ENCODE measurements at places on chromosomes 12 and 14.
A peak's percentile ranks its signal among the peaks of the same experiment; 100 is the strongest.

DNA sequence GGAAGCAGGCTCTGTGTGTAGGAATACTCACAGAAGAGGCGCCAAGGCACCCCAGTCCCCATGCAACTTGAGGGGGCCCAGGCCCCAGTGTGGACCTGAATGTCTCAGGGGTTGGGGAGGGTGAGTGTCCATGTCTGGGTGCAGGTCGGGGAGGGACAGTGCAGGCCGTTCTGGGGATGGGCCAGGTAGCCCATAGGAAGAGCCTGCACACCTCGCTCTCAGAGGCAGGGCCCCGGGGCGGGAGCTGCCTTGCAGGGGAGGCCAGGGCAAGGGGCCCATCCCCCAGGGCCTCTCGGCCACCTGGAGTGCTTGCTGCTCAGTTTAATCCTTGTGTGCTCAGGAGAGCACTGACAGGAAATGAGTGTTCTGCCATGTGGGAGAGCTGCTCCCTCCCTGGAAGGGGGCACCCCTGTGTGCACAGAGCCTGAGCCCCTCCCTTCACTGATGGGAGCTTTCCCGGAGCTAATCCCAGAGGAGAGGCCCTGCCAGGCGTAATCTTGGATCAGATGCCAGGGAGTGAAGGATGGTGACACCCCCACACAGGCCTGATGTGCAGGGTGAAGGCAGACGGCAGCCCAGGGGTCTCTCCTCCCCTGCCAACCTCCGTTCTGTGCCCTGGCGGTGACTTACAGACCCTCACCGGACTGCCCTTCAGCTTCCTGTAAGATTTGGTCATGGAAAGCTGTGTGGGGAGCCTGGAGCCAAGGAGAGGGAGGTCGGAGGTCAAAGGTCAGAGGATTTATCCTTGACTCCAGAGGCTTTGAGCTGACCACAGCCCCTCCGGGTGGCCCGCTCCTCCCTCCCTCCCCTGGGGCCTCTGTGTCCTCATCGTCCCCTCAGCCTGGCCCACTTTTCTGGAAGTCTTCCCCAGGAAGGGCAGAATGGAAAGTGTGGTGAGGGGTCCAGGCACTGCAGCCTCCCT lies 24.4 kb upstream of the FBRSL1 start:
- DNase-seq, result no peak

- no peak for DNase-seq
Observed at GRCh38 chr12:56348776-56349175, 10.1 kb downstream of the IL23A start.

- DNase-seq, result no peak
Observed at GRCh38 chr12:1876086-1876485, 42.4 kb downstream of the CACNA2D4 start.

DNA sequence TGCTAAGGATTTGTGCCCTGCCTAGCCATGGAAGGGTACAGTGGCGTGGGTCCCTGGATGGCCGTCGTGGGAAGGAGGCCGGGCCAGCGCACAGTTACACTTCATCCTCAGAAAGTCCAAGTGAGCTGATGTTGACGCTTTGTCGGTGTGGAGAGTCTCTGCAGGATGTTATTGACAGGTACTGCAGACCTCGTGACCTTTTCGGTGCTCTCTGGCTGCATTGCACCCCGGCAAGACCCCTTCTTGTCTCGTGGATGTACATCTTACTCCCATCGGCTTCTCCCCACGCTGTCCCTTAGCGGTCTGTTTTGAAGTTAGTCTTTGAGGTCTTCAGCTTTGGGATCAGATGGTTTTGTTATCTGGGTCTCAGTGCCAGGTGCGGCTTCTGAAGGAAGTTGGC lies 78.4 kb downstream of the EP400 start:
- DNase-seq, result no peak

- DNase-seq, result no peak
Observed at GRCh38 chr12:71870416-71870815, 30.9 kb downstream of the TBC1D15 start.

GRCh38 chr14:31268216-31268615 lies 60.6 kb upstream of the HECTD1 start:
- no peak for DNase-seq

GRCh38 chr12:109389146-109389545 lies 41.4 kb downstream of the MYO1H start:
- no peak for DNase-seq

GRCh38 chr12:32574585-32574984 lies 104.5 kb upstream of the DNM1L start:
- no peak for DNase-seq

DNA sequence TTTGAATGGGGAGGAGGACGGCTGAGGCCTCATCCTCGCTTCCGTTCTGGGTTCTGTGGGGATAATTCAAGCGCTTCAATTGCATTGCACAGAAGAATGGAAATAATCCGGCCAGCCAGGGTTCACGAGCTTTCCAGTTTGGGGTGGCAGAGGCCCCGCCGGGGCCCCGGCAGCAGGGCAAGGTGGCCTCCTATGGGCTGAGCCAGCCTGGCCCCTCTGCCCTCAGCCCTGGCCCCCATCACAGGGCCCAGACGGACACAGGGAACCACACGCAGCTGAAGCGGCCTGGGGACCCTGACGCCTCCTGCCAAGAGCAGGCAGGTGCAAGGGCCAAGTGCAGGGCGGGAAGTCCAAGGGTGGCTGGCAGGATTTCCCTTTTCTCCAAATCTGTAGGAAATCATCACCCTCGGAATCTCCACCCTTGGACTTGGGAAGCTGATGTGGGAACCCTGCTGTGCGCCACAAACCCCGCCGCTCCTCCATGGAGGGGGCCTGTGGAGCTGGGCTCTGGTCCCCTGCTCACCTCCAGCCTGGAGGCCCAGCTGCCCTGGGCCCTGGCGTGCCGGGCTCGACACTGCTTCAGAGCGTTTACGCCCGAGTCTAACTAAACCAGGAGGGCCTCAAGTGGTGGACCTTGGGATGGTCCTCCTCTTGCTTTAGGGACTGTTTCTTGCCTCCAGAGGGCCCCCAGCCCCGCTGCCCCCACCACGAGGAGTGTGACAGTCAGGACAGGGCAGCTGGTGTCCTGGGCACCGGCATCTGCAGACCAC lies 78.4 kb downstream of the MOK start:
- DNase-seq, result no peak

DNA sequence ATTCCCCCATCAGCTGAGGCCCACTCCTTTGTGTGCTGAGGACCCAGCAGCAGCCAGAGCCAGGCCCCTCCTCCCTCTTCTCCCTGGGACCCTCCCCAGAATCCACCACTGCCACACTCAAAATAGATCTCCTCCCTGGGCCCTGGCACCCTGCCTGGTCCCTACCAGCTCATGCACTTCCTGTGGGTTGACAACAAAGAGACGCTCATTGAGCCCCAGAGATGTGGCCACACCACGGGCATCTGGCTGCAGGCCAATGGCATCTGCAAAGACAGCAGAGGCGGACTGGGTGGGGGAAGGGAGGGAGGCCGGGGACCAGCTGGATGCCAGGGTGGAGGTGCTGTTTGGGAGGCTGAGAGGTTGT lies 16.0 kb upstream of the ENDOU start:
- no peak for DNase-seq

DNA sequence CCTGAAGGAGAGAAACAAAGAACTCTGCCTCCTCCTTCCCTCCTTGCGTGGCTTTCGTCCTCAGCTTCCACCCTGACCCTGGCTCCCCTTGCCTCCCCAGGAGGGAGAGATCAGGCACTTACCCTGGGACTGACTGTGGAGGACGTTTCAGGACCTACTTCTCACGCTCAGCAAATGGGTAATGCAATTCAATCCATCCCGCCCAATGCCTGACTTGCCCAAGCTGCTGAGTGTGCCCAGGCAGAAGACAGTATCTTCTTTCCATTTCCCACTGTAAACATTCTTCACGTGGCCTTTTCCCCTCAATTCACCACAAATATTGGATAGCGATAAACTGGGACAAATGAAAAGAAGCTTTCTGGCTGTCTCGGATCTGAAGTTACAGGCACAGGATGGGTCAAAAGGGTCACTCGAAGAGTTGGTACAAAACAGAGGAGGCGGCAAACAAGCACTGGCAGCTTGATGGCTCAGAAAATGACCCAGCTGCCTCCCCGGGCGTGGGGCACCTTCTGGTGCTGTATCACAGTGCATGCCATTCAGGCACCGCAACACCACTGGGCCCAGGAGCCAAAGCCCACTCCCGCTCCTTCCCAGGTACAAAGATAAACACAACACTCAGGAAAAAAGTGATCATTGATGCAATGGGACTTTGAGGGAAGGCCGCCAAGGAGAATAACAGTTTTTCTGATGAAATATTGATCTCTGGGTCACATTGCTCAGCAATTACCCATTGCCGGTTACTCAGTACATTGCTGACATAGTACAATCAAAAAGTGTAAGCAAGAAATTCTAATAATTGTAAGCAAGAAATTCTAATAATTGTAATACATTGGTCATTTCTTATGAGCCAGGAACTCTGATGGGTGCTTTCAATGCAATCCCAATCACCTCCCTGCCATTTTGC lies 65.8 kb downstream of the TRIM9 start:
- DNase-seq, result no peak

DNA sequence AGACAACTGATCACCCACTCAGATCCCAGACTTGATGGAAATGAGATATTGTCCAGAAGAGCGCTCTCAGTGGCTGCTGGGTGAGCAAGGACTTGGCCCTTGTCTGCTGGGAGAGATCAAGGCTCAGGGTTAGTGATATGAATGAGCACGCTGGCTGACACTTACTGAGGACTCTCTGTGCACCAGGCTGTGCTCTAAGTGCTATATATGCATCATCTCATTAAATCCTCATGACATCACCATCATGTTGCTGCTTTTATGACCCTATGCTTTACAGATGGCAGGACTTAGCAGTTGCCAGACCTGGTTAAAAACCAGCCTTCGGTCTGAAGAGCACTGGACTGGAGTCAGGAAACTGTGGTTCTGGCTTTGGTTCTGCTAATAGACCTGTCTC lies 260.9 kb downstream of the VRK1 start:
- DNase-seq, result no peak

GRCh38 chr12:69905801-69906200 lies 80.8 kb downstream of the MYRFL start:
- DNase-seq, result no peak

- no peak for DNase-seq
Observed at GRCh38 chr12:127150028-127150427, 1116.9 kb upstream of the TMEM132C start.

- no peak for DNase-seq
Observed at GRCh38 chr14:26026384-26026783, 571.4 kb downstream of the NOVA1 start.

- DNase-seq, result no peak
Observed at GRCh38 chr12:42421844-42422779, 96.1 kb downstream of the PPHLN1 start.

- DNase-seq, result no peak
Observed at GRCh38 chr14:77407158-77407557, 16.2 kb downstream of the NOXRED1 start.

GRCh38 chr12:80901661-80902060 lies 36.1 kb downstream of the LIN7A start:
- DNase-seq, result no peak

DNA sequence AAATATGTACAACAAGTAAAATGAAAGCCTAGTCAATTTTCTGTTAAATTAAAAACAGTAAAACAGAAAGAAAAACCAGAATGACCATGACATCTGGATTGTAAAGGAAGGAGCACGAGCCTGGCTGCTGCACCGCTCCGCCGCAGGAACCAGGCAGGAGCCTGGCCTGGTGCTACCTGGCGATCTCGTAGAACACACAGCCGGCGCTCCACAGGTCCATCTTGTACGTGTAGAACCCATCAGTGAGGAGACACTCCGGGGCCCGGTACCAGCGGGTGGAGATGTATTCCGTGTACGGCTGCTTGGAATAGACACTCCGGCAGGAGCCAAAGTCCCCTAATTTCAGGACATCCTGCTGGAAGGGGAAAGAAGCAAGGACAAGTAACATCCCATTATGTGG lies 54.3 kb downstream of the MOK start:
- no peak for DNase-seq

- no peak for DNase-seq
Observed at GRCh38 chr14:99137913-99138571, 134.0 kb downstream of the BCL11B start.

DNA sequence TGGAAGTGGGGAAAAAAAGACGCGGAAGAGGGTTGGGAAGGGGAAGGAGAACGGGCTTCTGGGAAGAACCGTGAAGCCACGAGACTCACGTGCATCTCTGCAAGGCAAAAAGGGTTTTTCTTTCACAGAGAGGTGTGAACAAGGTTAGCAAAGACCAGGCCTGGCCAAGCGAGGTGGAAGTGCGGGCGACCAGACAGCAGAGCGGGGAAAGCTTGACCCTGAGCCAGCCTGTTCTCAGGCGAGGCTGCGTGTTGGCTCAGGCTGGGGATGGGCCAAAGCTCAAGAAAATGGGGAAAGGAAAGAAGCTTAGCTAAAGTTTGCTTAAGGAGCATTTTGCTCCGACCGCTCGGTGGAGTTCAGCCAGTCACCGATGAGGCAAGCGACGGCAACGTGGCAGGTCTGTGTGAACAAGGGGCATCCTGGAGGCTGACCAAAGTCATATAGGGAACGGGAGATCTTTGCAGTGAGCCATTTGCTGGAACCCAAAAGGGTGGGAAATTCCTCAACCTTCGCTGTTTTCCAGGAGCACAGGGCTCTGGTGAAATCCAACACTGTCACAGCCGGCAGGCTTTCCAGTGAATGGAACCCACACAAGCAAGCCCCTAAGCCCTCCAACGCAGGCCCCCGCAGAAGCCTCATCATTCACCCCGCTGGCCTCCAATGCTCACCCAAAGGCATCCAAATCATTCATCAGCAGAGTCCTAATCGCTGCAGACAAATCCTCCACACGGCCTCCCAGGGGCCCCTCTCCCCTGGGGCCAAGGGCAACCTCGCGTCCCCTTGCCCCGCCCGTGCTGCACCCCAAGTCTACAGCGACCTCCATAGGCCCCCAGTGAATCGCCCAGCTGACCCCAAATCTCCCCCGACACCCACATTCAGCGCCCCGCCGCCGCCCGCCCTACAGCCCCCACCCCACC lies 754 bp downstream of the ZNF605 start:
- DNase-seq, result peak; percentile 40

- no peak for DNase-seq
Observed at GRCh38 chr14:53742233-53742620, 214.4 kb downstream of the BMP4 start.

GRCh38 chr14:39419272-39419671 lies 13.0 kb downstream of the FBXO33 start:
- DNase-seq, result no peak

DNA sequence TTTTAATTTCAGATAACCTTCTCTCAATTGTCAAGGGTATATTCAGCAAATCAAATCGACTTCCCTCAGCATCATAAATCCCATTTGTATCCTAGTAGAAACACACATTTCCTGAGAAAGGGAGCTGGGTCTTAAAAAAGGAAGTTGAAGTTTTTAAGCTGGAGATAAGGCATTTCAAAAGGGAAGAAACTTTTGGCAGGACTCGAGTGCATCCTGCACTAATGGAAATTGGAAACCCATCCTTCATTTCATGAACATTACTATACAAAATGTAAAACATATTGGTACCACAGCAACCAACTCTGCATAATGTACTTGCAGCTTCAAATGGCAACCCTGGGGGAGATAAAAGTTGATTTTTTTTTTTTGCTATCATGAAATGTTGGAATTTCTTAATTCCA lies 23.7 kb upstream of the TMCC3 start:
- no peak for DNase-seq
